T-cell (primary cell): ENCODE measurements at places on chromosomes 13 and 19. TPM values are rescaled to one million over a fixed set of nuclear protein-coding genes. Genes with fewer than 3 reads are reported as not detected.

DNA sequence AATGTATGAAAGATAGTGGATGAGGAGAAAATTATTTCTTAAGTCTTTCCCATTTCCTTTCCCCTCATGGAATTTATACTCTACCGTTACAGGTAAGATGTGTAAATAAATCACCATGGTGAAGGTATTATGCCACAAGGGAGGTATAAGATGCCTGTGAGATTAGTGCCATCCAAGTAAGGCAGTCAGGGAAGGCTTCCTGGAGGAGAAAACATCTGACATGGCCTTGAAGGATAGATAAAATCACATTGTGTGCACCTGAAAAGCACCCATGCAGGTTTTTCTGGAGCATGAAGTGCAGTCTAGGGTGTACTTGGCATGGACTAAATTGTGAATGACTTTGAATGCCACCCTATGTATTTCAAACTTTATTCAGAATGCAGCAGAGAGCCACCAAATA is 15.3 kb downstream of the MBNL2 start:
- DNase-seq = no peak

DNA sequence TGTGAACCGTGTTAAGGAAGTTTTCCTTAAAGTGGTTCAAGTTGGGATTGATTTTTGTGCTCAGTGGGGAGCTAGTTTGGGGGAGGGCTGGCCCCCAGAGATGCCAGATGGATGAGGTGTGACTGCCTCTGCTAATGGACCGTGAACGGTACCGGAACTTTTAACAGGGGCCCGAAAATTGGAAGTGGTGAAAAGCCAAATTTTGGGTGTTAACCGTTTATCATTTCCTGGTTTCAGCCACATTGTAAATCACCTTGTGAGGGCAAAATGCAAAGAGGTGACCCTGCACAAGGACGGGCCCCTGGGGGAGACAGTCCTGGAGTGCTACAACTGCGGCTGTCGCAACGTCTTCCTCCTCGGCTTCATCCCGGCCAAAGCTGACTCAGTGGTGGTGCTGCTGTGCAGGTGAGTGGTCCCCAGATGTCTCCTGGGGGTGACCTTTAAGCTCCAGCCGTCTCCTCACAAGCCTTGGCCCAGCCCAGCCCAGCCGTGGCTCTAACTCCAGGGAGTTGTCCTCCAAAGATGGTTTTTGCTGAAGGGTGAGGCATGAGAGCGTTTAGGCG is 18.2 kb downstream of the UPF1 start:
- no peak for DNase-seq

- DNase-seq = no peak
Measured at GRCh38 chr13:46296921-46297320, 85.2 kb downstream of the LRRC63 start.

DNA sequence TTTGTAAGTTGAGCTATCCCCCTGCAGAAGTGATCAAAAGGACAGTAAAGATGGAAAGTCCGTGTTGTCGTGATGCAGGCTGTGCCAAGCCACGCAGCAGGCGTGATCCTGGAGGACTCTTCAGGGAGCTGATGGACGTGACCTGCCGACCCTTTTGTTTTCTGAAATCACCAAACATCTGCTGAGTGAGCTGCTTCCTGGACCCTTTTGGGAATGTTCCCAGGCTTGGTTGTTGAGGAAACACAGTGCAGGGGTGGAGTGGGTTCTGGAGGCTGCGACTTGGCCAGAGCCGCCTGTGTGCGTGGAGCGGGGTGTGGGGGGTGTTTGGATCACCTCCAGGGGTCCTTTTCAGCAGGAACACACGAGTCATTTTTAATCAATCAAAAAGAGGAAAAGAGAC is 15.4 kb upstream of the CPAMD8 start:
- DNase-seq = no peak

DNA sequence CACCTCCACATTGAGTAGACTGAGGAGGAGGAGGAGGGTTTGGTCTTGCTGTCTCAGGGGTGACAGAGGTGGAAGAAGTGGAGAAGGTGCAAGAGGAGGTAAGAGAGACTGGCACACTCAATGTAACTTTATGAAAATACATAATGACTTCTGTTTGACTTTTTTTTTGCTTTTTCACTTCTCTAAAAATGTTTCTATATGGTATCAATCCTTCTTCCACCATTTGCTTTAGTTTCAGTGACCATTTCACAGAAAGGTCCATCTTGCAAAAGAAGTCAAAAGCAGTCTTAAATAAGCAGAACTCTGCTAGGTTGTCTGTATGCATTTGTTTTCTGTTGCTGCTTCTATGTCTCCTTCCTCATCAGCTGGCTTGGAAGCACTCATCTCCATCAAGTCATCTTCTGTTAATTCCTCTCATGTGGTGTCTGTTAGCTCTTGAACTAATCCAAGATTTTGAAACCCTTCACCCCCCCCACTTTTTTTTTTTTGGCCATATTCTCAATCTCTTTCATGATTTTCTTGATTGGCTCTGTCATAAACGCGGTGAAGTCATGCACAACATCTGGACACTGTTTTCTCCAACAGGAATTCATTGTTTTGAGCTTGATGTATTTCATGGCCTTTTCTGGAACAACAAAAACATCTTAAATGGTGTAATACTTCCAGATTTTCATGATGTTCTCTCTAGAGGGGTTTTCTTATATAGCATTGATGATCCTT is 80.8 kb downstream of the KL start:
- no peak for DNase-seq

GRCh38 chr19:44789943-44790483 is 12.3 kb downstream of the CBLC start:
- DNase-seq = no peak

DNA sequence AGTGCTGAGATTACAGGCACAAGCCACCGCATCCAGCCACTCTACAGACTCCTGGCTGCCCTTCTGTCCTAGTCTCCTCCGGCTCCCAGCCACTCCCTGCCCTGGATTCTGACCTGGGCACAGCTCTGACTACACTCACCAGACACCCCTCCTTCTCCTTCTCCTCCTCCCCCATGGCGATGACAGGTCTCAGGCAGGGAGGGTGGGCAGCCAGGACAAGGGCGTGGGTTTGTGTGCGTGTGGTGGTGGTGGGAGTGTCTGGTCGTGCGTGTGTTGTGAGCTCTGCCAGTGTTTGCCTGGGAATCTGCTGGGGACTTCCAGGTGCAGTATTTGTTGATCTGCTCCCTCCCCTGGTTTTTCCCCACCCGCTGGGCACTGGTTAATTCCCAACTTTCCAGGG is 3.0 kb upstream of the NCCRP1 start:
- DNase-seq = no peak

DNA sequence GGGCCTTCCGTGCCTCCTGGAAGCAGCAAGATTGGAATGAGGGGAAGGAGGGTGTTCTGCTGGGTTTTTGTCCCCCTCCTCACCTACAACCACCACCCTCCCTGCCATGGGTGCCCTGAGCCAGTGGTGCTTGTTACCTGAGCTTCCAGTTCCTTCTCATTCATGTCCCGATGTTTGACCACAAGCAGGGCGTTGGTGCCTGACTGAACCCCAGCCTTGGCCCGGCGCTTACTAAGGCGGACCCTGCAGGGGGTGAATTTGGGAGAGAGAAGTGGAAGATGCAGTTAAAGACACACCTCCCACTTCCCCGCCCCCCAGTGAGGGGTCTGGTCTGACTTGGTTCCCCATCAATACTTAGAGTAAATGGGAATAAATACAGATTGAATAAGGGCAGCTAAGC is 4.3 kb downstream of the PAF1 start:
- DNase-seq = no peak

DNA sequence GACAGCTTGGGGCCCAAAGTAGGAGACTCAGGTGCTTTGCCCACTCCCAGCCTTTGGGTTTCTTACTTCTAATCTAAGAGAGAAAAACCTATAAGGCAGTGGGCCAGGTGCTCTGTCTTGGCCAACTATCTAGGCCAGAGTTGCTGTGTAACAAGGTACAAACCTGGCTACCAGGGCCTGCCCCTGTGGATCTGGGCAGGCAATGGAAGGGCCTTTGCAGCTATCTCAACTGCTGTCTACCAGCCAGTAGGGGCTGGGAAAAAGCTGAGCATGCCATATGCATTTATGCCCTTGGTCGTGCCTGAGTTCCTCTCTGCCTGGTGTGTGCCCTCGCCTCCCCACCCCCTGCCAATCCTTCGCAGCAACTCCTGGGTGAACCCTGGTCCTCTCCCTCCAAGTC is 16.7 kb upstream of the SERPINE3 start:
- no peak for DNase-seq

DNA sequence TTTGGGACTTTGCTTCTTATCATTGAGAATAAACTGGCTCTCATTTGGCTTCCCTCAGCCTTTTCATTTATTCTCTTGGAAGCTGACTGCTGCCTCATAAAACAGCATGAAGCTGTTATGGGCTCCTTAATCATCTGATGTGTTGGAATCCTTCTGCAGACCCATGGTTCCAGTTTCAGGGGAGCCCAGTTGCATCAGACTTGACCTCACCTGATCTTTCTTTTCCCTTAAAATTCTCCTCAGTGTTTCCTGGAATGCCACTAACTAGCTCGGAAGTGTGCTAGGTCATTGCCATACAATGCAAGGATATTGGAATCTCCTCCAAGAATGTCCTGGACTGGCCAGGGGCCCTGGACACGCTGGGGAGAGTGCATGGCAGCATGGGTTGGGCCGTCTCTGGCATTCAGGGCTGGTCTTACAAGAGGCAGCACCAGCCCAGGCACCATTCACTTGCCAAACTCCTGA is 158.7 kb downstream of the FLT1 start:
- no peak for DNase-seq

GRCh38 chr19:14059652-14060155 is 2.2 kb downstream of the PALM3 start:
- no peak for DNase-seq

- peak; percentile 63 for DNase-seq
Measured at GRCh38 chr19:42184401-42184861, 33.0 kb downstream of the DEDD2 start.

DNA sequence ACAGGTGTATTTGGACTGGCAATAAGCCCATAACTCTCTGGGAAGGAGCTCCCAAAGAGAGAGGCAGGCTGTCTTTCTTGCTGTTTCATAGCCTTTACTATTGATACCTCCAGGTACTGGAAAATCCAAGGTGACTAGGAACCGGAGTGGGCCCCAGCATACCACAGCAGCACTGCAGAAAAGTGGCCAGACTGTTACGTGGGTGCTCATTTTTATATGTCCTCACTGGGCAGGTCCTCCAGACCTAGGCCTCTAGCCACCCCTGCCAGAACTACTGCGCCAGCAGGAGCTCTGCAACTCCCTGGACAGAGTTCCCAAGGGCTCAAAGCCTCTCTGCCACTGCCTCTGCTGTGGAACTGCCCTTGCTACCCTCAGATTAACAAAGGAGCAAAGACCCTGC is 46.4 kb downstream of the LIG4 start:
- no peak for DNase-seq

GRCh38 chr19:44666852-44667556 is 4.3 kb upstream of the CEACAM19 start:
- DNase-seq = no peak

DNA sequence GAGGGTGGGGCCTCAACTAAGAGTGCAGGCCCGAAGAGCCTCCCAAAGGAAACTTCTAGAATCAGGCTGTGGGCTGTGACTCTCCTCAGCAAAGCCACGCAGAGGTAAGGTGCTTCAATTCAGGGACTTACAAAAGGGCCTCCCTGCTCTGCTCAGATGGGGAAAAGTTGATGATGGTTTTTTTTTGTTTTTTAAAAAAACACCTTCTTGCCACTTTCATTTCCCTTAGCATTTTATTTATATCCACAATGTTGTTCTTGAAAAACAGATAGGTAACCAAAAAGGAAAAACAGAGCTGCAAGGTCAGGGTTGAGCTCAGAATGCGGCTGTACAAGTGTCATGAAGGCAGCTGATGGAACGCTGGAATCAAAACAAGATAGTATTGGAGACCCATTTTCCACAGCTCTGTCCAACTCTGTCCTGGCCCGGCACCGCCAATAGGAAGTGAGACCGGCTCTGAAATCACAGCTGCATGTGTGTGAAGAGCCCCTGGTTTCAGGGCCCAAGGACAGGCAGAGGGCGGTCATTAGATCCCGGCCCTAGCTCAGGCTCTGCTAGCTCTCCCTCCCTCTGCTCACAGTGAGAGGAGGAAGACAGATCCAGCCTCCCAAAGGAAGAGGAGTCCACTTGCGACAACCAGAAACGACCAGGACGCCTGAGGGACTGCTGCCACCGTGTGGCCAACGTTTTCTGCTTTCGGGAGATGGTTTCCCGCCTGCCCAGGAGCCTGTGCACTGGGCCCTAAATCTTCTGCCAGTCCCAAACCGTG is 58.3 kb downstream of the KLF2 start:
- peak; percentile 82 for DNase-seq

DNA sequence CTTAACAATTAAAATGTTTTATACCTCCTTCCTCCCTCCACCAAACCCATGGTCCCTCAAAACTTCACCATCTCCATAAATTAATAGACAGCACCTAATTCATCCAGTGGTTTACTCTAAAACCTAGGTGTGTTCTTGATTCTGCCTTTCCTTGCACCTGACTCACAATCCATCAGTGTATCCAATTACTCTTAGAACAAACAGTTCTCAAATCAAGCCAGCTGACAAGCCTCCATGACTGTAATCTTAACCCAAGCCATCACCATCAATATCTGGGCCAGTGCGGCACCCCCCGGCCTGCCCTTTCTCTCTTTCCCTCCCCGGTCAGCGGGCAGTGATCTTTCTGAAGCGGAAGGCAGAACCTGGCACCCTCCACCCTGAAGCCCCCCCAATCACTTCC is 75.6 kb downstream of the TNFRSF19 start:
- DNase-seq = no peak

DNA sequence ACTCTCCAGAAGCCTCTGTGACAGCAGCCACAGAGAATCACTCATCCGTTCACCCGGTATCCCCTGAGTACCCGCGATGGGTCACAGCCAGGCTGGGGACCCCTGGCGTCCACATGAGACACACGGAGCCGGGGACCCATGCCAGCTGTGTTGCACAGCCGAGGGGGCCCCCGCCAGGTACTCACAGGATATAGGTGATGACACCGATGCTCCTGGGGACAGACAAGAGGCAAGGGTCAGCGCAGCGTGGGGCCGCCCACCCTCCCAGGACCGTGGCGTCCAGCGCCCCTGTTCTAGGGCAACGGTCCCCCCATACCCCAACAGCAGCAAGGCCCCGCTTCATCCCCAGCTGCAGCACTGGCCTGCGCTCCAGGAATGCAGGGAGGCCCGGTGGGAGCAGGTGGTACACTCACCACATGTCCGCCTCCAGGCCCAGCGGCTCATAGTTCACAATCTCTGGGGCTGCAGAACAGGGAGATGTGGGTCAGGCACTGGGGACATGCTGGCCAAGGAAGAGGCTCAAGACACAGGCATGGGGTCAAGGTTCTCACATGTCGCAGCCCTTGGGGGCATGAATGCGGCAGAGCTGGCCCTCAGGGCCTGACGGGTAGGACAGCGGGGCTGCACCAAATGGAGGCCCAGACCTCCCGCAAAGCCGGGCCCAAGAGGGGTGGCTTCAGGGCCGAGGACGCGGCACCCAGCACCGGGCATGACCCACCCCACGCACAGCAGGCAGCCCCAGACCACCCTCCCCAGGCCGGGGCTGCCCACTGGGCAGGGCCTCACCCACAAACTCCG is 7.2 kb downstream of the DAPK3 start:
- no peak for DNase-seq

ZNF844 gene
- 20.7 TPM for total RNA-seq

PCDH17 gene
- total RNA-seq = not detected

CCNA1 gene
- not detected for total RNA-seq

RGL3 gene
- 0.72 TPM for total RNA-seq

CRB3 gene
- 6.1 TPM for total RNA-seq

REEP6 gene
- total RNA-seq = 2.2 TPM

MAMSTR gene
- 2.4 TPM for total RNA-seq

PSG3 gene
- not detected for total RNA-seq

NCAN gene
- not detected for total RNA-seq

WDR87 gene
- not detected for total RNA-seq
